WTC11 (cell line): ENCODE measurements at places on chromosomes 16 and 17. TPM values are rescaled to one million over a fixed set of nuclear protein-coding genes. Genes with fewer than 3 reads are reported as not detected.

Gene PMP22
- 1.5 to 3.0 TPM (median 1.9 TPM) in 3 replicates for total RNA-seq

DNA sequence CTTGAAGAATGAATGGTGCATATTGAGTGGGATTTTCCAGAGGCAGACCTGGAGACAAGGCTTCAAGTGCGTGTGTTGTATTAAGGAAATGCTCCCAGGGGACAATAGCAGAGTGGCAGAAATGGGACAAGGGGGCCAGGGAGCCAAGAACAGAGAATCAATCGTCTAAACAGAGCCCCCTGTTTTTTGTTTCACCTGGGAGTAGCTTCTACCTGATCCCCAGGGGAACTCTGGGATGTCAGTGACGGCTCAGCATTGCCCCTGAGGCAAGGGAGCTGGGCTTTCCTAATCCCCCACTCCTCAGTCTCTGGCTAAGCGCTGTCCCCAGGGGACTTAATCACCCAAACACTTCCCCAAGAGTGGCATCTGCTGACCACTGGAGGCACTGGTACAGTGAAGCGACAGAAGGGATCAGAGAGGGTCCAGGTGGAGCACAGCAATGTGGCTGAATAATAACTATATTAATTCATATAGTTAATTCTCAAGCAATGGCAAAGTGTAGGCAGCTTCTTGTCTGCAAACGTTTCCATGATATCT lies 35.7 kb upstream of the C16orf78 start:
- no peak for DNase-seq
- H3K4me3 ChIP-seq: no peak overlapping the region
- H3K4me1 ChIP-seq: no peaks in the 10 kb centered on the region

Gene ZPBP2
- not detected in 3 replicates for total RNA-seq

Gene KIAA0753
- total RNA-seq: 17.7 to 22.8 TPM (median 18.4 TPM) in 3 replicates

Gene TPSD1
- 0.31 to 1.5 TPM (median 0.94 TPM) in 3 replicates for total RNA-seq

Gene ZSCAN10
- total RNA-seq: 263 to 286 TPM (median 271 TPM) in 3 replicates
